ENCODE measurements at places on chromosomes 4 and X.

GRCh38 chr4:80271801-80272200, 5.3 kb downstream of the FGF5 start:
- DNase-seq: no peak

GRCh38 chrX:81338924-81339323, 137.0 kb downstream of the SH3BGRL start:
- DNase-seq: no peak

DNA sequence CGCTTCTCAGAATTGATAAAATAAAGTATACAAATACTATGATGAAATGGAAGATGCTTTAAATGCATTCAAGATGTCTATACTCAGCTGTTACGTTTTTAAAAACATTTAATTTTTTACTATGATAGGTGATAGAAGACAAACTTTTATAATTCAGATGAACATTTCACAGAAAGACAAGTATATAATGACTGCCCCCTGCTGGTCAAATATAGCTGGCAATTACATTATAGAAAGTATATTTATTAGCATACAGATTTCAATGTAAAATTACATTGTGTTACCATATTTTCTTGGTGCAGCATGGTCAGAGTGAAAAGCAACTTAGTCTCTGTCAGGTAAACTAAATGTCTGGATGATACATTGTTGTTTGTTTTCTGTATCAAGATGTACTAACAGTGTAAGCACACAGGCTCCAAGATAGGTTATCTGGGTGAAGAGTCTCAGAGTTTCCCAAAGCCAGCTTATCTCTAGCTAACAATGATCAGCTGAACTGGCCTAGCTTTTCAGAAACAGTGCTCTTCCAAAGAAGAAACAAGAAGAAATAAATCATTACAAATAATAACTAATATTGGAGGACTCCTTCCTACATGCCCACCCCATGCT, 54.1 kb downstream of the SRPX start:
- DNase-seq: peak; percentile 69

- no peak for DNase-seq
Measured at GRCh38 chr4:141511055-141511454, 125.3 kb upstream of the IL15 start.

- no peak for DNase-seq
Measured at GRCh38 chr4:156962528-156962974, 9.0 kb downstream of the PDGFC start.

GRCh38 chr4:90209922-90210321, 82.7 kb downstream of the CCSER1 start:
- DNase-seq: no peak

GRCh38 chr4:69025999-69026387, 70.3 kb upstream of the UGT2B7 start:
- DNase-seq: no peak

DNA sequence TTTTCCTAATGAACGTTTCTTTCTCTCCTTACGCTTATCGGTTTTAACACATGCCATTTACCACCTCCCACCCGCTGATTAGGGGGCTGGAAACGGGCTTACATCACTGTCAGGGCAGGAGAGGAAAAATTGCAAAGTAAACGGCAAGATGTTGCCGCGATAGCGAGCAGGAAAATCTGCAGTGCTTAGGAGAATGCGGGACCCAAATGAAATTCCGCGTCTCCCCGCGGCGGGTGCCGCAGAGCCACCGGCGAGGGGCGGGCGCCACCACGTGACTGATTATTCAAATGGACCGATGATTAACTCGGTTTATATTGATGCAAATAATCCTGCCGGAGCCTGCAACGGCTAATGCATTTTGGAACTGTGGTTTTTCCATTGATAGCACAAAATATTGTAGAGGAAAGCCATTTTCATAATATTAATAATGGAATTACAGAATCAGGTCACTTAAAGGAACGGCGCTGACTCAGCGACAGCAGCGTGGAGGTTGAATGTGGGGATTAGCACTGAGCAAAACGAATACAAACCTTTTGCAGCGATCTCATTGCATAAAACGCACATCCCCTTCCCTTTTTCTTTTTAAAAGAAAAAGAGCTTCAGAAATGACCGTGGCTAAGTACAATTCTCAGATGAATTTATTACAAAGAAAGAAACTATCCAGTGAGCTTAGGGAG, 224.2 kb downstream of the STIM2 start:
- DNase-seq: peak; percentile 78

GRCh38 chr4:48069026-48069425, 52.5 kb downstream of the NIPAL1 start:
- DNase-seq: no peak

DNA sequence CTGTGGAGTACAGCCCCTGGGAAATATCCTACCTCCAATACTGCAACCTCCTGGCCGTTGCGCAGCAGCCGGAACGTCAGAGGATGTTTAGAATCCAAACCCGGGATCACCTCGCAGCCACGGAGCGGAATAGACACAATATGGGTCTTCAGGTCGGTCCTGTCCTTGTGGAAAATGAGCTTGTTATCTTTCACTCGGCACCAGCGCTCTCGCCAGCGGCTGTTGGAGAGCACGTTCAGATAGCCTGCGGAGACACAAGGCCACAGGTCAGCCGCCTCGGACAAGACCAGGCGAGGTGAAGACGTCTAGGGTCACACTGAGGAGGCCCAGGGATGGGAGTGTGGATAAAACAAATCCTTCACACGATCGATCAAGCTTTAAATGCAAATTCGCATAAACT, 139.3 kb downstream of the AFAP1 start:
- no peak for DNase-seq

DNA sequence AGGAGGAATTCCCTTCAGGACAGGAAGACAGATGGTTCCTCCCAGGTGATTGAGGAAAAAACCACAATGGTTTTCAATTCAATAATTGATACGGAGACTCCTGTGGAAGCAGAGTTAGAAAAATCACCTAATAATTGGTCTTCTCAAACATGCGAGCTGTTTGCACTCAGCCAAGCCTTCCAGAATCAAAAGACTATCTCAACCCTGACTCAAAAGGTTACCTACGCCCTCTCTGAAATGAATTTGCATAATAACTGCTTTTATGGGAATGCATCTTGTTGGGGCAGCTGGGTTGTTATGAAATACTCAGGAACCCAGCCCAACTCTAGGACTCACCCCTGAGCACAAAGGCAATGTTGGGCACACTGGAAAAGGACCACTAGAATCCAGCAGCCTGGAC, 66.9 kb upstream of the ARSJ start:
- DNase-seq: no peak

DNA sequence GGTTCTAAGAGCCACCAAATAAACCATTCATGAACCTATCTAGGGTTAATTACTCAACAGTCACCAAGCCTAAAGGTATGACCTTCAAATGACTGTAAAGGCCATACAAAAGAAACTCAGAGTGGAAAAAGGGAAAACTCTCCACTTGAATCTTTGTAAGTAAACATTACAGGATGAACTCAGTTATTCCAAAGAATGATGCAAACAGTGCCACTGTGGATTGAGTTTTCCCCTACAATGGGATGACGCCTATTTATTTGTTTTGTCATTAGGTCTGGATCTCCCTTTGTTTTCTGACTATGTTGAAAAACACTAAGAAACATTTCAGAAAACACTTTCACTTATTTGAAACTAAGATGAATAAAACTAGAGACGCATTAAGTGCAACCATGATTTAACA, 12.7 kb downstream of the NUDT6 start:
- DNase-seq: no peak

DNA sequence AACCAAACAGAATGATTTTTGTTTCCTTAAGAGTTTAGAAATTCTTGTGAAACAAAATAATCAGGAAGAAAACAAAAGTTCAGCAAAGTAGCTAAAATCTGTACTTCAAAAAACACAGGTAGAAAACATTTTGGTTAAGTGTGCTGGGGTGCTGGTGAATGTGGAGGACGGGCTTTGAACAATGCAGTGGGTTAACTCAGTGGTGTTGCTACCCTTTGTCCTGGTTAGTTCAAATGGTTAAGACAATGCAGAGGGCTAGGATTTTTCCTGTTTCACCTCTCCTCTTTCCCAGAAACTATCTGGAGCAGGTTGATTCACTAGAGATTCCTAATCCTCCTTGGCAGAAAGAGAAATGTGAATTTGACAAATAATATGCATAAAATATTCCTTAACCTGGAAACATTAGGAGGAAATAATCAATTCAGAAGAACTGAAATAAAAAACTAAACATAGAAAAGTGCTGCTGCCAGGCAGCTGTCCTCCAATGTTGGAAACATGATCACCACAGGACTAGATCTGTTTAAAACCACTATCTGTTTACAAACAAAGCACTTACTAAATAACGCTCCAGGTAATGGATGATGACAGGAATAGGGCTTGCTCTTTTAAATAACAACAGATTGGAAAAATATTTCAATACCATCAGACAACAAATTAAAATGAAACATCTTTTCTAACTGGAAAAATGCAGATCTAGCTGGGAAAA, 148.9 kb downstream of the MAML3 start:
- DNase-seq: peak; percentile 34

DNA sequence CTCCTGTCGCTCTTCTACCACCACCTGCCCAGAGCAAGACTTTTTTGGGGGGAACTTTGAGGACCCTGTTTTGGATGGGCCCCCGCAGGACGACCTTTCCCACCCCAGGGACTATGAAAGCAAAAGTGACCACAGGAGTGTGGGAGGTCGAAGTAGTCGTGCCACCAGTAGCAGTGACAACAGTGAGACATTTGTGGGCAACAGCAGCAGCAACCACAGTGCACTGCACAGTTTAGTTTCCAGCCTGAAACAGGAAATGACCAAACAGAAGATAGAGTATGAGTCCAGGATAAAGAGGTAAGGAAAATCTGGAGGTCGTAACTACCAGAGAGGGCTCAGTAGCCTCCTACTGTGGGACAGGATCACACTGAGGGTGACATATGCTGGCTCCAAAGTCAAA, 364.5 kb downstream of the MAPK10 start:
- DNase-seq: no peak

- no peak for DNase-seq
Measured at GRCh38 chr4:104146048-104146447, 348.6 kb downstream of the CXXC4 start.

- peak; percentile 92 for DNase-seq
Measured at GRCh38 chr4:127782025-127782274, 172 bp upstream of the HSPA4L start.

- no peak for DNase-seq
Measured at GRCh38 chr4:2902126-2902525, 58.5 kb downstream of the ADD1 start.

- DNase-seq: peak; percentile 17
Measured at GRCh38 chrX:17923546-17923945, 62.4 kb upstream of the RAI2 start.

DNA sequence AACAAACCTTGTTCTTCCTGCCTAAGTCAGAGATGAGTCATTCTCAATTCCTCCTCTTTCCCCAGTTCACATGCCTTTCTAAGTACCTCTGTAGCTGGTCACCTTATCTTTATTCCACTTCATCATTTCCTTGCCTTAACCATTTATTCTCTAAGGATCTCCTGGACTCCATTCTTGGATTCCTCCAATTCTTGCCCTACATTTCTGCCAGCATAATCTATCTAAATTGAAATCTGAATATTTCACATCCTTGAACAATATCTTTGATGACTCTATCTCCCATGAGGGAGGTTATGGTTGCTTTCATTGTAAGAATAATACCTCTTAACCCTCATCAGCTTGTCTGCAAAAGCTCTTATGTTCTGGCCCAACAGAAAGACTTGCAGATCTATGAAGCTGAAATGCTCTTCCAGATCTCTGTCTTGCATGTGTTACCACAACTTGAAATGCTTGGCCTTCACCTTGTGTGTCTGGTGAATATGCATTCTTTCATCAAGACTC, 28.6 kb upstream of the PDE5A start:
- no peak for DNase-seq

DNA sequence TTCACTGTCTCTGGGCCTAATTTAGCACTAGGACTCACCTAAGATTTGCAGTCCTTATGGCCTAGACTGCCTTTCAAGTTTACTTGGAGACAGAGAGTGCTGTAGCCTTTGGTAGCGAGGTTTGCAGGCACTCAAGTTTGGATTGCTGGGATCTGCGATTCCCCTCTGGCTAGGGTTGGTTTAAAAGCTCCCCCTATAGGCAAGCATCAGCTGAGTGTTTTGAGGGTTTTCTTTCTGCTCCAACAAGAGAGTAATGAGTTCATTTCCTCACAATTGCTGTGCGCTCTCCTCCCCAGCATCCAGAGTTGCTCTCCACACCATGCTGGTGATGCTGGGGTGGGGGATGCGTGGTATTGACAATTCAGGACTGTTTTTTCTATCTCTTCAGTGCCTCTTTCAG, 206.9 kb downstream of the GLUD2 start:
- no peak for DNase-seq

GRCh38 chr4:79626611-79627010, 218.6 kb upstream of the GK2 start:
- no peak for DNase-seq

GRCh38 chrX:86379209-86379608, 231.0 kb downstream of the DACH2 start:
- DNase-seq: no peak

- DNase-seq: no peak
Measured at GRCh38 chr4:113276464-113277170, 227.2 kb downstream of the ANK2 start.

- DNase-seq: no peak
Measured at GRCh38 chr4:99863804-99864203, 30.4 kb downstream of the LAMTOR3 start.

GRCh38 chr4:74018116-74018515, 19.6 kb upstream of the CXCL5 start:
- DNase-seq: no peak

DNA sequence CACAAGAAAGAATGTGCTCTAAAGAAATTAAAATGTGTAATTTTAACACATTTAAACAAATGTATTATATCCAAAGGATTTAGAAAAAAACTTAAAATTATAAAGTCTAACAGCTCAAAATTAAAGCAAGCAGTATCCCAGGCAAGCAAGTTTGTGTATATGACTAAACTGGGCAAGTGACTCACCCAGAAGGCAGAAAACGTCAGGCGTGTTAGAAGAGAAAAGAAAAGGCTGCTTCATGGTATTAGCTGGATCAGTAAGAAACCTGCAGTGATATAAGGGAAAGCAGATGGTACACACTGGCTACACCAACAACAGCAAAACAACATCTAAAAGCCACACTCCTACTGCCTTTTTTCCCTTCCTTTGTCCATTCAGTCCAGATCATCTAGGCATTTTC, 250.6 kb upstream of the NDST3 start:
- no peak for DNase-seq

GRCh38 chr4:113574636-113575103, 186.9 kb downstream of the CAMK2D start:
- no peak for DNase-seq

- peak; percentile 53 for DNase-seq
Measured at GRCh38 chr4:1628892-1629698, 55.0 kb downstream of the FAM53A start.

- no peak for DNase-seq
Measured at GRCh38 chrX:68571292-68571609, 72.4 kb downstream of the YIPF6 start.

DNA sequence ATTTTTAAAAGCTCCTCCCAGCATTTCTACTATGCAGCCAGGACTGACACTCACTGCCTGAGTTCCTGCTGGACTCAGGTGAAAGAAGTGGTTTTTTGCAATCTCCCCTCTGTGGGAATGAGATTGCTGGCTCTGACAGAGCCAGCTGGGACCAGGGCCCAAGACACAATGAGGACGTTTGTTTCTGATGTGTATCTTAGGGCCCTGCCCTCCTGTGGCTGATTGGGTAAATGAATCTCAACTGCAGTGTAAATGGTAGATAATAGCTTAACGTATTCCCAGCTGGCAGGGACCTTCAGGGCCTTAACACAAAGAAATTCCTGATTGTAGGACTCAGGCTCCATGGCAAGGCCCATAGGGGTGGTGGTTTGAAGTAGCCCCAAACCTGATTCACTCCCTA, 85.8 kb upstream of the PRPS1 start:
- DNase-seq: peak; percentile 5

Measured in NCI-H1417 (cell line).